ENCODE measurements at places on chromosomes 2 and 18.

- DNase-seq: no peak
Observed at GRCh38 chr2:40511661-40512213, 59.8 kb upstream of the SLC8A1 start.

DNA sequence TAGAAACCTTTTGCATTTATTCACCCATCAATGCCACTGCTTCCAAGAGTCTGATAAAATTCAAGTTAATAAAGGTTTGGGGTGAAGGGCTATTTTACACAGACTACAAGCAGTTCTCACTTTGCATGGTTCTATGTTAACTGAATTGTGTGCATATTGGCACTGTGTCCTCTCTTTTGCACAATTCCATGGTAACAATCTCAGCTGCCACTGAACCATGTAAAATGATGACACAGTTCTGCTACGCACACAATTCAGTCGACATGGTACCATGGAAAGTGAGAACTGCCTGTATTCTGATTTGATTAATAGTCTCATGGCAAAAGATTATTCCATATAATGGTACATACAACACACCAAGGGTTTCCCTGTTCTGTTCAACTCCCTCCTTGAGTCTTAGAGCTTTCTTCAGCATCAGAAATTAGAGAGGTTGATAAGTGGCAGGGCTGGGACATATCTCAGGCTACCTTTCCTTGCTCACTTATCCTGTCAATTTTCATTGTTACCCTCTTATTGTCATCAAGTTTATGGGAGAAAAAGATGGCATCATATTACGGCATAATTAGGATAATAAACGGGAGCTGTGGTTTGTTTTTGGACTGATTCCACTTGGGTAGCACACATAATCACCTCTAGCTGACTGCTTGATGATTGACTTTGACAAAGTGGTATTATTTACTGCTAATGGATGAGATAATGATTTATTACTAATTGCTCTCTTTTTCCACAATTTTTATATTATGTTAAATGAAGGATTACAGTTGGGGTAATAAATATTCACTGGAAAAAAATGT is 139.3 kb upstream of the CREB1 start:
- DNase-seq: no peak

DNA sequence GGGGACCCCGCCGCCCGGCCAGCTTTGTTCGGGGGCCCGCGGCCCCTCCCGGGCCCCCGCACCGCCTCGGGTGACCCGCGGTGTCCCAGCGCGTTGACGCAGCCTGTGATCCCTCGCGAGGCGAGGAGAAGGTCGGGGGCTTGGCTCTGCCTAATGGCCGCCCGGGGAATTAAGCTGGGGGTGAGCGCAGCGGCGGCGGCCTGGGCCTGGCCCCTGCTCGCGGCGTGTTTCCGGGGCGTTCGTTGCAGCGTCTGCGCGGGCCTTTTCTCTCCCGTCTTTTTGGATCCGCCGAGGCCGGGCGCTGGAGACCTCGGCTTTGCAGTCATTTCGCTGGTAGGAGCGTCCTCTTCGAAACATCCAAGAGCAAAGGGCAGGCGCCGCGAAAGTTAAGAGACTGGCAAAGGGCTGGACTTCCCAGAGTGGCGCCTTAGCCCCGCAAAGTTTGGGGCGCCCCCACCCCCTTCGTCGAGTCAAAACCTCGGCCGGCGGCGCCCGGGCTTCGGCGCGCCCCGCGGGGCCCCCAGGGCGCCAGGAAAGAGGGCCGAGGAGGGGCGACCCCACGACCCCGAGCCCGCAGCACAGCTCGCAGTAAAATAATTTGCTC is 1.3 kb downstream of the SALL3 start:
- DNase-seq: no peak

DNA sequence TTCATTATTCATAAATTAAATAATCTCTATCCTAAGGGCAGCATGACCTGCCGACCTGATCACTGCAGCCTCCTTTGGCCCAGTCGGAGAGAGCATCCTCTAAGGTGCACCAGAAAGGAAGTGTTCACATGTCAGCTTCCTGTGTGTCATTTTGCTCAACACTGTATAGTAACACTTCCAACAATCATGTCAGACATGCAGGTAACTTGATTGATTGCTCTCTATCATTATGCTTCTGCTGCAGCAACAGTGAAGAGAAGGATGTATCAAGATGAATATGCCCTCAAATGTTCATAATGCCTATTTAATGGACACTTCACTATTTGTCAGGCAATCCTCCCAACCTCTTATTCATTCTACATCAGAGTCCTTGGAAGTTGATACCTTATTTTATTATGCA is 332.3 kb downstream of the CDH7 start:
- no peak for DNase-seq

GRCh38 chr18:3397031-3397750 is 52.8 kb upstream of the TGIF1 start:
- DNase-seq: no peak

- DNase-seq: no peak
Observed at GRCh38 chr18:40250236-40250635, 1704.8 kb upstream of the PIK3C3 start.

- DNase-seq: no peak
Observed at GRCh38 chr18:9191658-9192256, 55.2 kb downstream of the ANKRD12 start.

DNA sequence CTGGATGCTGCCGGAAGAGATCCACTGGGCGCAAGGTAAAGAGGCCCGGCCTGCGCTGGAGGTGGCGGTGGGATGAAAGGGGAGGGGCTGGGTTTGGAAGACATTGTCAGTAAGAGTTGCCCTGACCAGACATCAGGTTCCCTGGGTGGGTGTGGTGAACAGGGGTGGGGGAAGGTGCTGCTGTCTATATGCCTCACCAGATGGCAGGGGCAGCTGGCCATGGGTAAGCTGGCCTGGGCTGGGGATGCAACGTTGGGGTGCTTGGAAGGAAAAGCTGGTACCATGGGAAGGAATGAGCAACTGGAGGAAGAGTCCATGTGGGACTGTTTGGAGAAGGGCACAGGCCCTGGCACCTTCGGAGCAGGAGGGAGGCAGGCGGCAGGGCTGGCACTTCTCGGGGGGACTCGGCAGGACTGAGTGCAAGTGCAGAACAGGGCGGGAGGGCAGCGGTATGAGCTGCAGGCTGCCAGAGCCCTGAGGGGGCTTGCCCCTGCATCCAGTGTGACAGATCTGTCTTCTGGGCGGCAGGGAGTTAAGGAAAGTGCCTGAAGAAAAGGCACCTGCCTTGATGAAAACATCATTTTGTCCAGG is 146.4 kb downstream of the DYSF start:
- DNase-seq: no peak

GRCh38 chr2:212157012-212157411 is 381.6 kb downstream of the ERBB4 start:
- no peak for DNase-seq

DNA sequence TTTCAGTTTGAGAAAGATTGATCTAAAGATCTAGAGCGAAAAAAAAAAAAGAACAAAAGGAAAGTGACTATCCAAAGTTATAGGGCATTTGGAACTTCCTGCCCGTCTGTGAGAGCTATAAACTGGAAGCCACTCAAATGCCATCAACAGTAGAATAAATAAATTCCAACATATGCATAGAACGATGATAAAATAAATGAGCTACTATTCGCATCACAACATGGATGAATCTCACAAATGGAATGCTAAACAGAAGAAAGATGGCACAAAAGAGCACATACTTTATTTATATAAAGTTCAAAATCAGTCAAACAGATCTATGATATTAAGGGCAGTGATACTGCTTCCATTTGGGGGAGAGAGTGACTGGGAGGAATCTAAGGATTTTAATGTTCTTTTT is 128.8 kb downstream of the TTC32 start:
- DNase-seq: no peak

DNA sequence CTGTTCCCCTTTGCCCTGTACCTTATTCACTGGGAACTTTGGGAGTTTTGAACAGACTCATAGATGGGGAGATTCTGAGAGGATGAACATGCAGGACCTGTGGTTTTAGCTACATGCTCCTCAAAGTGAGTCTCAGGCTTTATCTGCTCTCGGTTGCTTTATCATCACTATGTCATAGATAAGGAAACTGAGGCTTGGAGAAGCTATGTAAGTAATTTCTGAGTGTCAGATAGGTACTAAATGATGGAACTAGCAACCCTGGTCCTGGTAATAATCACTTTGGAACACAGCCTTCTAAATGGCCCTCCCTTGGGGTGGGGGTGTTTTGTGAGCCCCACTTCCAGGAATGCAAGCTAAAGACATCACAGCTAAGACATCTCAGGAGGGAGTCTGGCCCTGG is 186.2 kb upstream of the MEX3C start:
- DNase-seq: no peak

- no peak for DNase-seq
Observed at GRCh38 chr18:24413148-24413547, 13.3 kb upstream of the IMPACT start.

DNA sequence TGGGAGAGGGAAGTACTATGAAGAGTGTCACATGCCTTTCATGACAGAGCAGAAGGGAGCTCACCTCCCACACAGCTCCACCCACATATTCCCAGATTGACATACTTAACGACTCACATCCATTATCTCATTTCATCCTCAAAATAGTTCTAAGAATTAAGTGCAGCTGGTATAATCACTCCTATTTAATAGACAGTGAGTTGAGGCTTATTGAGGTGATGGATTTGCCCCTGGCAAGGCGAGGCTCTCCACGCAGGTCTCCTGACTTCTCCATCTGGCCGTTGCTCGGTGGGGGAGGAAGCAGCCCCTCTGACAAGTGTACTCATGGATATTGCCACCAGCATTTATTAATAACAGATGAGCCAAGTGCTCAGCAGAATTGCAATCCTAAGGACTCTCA is 81.4 kb downstream of the TGOLN2 start:
- no peak for DNase-seq

DNA sequence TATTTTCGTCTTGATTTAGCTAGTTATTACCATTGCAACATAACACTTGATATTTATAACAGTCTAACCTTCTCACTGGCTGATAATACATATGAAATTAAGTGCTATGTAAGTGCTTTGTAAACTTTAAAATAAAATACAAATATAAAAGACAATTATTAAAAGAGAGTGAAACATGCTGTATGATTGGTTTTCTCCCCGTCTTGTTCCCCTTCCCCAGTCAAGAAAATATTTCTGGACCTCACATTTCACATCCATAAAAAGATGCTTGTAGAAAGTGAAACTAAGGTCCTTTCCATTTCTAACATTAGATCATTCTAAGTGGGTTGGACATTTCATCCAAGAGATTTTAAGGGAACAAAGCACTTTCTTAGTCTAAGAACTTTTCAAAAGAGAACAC is 310.2 kb upstream of the LRATD1 start:
- no peak for DNase-seq

GRCh38 chr2:135490376-135490775 is 40.6 kb downstream of the ZRANB3 start:
- no peak for DNase-seq

DNA sequence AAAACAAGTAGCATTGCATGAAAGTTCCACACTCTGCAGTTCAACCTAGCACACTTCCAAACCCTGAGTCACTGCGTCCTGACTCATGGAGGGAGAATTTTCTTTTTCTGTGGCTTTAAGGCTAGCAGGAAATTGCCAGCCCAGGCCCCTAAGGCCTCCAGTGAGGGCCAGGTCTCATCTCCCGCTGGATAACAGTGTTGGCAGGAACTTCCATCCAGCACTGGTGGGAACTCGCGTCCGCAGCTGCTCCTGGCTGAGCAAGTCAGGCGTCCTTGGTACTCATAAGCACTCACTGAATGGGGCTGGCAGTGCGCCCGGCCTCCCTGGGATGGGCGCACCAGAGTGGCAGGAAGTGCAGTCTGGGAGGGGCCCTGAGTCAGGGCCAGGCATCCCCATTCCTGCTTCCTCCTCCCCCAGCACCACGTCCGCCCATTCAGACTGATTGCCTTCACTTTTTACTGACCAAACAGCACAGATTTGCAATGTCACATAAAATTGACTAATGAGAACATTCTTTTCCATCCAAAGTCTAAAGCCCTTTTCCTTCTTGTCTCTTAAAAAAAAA is 14.3 kb downstream of the MALL start:
- no peak for DNase-seq

- no peak for DNase-seq
Observed at GRCh38 chr2:110731064-110731463, 1.3 kb upstream of the ACOXL start.

- DNase-seq: no peak
Observed at GRCh38 chr2:22930781-22931180, 454.2 kb upstream of the KLHL29 start.

GRCh38 chr2:112220831-112221230 is 34.0 kb downstream of the ZC3H8 start:
- no peak for DNase-seq

GRCh38 chr2:98487806-98488189 is 43.1 kb downstream of the INPP4A start:
- DNase-seq: no peak

DNA sequence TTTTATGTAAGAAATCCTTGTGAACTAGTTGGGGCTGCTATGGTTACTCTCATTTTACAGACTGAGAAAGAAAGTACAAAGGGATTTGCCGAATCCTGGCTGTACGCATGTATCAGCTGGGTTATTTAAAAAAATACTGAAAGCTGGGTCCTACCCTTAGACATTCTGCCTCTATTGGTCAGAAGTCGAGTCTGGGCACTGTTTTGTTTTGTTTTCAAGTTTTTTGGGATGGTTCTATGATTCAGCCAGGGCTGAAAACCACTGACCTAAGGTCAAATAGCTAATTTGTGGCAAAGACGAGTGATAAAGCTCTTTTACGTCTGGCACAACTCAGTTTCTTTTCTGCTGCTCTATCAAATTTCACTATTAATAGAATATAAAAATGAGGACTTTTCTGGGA is 5.9 kb upstream of the SLC8A1 start:
- DNase-seq: no peak

DNA sequence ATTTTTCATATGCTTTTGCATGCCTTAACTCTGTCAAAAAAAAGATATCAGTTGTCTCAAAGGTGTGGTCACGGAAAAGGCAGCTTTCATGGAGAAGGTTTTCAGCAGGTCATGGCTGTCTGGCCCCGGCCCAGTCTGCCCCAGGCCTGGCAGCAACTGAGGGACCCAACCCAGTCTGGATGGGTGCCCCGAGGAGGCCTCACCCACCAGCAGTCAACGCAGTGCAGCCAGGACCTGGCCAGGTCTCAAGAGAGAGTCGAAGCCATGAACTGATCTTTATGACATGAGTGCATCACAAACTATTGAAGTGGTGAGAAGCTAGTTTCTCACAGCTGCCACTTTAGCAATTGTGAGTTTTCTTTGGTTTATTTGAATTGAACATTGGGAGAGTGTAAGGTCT is 7.9 kb downstream of the TUBB6 start:
- no peak for DNase-seq

DNA sequence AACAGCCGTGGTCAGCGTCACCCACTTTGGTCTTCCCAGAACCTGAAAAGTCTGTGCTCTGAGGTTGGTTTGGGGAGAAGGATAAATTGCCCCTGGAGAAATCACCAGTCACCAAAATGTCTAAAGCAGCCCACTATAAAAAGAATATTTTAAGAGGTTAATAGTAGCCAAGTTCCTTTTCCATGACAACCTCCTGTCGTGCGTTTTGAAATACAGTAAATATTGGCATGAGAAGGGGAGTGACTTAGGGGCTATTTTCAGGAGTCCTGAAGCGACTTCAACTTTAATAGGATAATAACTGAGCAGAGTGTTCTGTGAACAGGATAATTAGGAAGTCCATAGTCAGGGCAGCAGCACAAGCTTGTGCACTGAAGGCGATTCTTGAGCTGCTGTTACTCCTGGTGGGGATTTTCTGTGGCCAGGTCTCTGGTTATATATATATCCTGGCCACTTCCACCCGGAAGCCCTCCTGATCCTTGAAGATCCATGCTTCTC is 49.3 kb downstream of the RNF144A start:
- no peak for DNase-seq
